ENCODE measurements at places on chromosomes 3 and 15.

- DNase-seq = no peak
Observed at GRCh38 chr3:147688868-147689267, 279.7 kb downstream of the ZIC1 start.

DNA sequence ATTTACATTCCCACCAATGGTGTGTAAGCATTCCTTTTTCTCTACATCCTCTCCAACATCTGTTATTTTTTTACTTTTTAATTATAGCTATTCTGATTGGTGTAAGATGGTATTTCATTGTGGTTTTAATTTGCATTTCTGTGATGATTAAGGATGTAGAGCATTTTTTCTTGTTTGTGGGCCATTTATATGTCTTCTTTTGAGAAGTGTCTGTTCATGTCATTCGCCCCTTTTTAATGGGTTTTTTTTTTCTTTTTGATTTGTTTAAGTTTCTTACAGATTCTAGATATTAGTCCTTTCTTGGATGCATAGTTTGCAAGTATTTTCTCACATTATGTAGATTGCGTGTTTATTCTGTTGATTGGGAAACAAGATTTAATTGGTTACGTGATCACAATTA is 14.2 kb downstream of the RAP2B start:
- no peak for DNase-seq

DNA sequence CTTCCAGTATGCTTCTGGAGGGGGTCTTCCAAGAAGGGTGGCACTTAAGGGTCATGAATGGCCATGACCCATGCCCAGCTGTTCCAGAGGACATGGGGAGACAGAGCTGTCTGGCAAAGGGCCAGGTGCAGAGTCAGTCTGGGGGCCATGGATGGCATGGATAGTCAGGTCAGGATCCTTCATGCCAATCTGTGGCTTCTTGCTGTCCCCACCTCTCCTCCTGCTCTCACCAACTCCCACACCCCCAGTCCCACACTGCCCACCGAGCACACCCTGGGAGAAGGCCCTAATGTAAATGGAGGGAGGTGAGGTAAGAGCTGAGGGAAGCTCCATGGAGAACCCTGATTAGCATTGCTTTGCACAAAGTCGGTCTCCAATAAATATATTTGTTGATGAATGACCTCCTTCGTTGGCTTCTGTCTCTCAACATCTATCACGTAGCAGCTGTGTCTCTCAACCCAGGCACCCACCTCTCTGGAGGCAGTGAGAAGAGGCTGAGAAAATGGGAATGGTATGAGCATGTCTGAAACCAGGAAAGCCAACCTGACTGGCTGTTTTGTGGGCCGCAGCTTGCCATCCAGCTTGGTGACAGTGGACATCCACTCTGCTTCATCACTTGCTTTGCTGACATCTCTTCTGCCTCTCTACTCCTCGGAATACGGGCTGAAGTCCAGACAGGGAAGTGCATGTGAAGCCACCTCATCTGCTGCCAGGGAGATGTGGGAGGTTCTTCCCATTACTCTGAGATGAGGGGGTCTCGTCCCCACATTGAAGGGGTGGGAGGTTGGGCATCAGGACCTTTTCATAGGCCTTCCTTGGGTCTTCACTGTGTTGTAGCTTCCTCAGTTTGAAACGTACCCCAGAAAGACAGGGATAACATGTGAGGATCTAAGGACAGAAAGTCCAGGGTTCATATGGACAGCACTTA is 37.7 kb upstream of the RAB6B start:
- no peak for DNase-seq

- no peak for DNase-seq
Observed at GRCh38 chr15:47296881-47297280, 420.4 kb upstream of the SEMA6D start.

GRCh38 chr3:31709005-31709404 is 176.3 kb downstream of the STT3B start:
- no peak for DNase-seq

DNA sequence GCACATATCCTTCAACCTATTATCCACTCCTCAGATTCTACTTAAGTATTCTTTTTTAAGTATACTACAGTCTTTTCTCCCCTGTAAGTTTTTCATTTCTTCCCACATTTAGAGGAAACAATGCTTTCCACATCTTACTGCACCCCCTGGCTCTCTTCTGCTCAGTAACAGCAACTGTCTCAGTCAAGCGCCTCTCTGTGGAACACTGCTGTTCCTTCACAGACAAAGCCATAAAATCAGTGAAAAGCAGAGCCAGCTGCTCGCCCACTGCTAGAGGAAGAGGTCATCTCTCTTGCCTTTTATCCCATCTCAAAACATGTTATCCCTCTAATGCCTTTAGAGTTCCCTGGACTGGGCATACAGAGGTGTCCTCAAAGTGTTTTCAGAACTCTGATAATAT is 24.8 kb downstream of the SERP1 start:
- no peak for DNase-seq

DNA sequence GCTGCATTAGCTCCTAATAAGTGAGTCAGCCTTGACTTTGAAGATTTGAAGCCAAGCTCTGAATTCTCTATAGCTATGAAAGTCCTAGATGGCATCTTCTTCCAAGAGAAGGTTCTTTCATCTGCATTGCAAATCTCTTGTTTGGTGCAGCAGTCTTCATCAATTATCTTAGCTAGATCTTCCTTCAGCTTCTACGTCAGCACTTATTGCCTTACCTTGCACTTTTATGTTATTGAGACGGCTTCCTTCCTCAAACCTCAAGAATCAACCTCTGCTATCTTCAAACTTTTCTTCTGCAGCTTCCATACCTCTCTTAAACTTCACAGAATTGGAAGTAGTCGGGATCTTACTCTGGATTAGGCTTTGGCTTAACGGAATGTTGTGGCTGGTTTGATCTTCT is 167.6 kb downstream of the SCAPER start:
- DNase-seq = no peak

- DNase-seq = no peak
Observed at GRCh38 chr3:127785711-127786265, 36.5 kb downstream of the MGLL start.

GRCh38 chr15:69493406-69493805 is 40.8 kb downstream of the RPLP1 start:
- DNase-seq = no peak

DNA sequence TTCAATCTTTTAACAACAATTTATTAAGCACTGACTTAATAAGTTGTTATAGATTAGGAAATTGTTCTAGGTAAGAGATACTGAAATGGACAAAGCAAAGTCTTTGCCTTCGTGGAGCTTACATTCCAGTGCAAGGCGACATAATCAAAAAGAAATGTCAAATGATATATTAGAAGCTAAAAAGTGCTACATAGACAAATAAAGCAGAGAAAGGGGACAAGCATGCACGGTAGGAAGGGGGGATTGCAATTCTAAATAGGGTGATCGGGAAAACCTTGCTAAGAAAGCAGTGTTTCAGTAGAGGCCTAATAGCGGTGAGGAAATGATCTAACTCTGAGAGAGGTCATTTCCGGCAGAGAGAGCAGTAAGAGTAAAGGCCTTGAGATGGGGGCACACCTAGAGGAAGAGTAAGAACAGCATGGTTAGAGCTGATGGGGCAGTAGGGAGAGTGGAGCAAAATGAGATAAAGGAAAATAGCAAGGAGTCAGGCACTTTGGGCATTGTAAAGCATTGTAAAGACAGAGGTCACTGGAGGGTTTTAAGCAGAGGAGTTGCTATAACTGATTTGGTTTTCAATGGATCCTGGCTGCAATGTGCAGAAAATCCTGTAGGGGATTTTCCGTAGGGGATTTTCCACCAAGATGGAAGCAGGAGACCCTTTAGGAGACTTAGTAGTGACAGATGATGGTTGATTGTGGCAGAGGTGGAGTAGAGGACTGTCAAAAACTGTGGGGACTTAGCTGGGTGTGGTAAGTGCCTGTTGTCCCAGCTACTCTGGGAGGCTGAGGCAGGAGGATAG is 71.7 kb upstream of the CFAP20DC start:
- DNase-seq = no peak

DNA sequence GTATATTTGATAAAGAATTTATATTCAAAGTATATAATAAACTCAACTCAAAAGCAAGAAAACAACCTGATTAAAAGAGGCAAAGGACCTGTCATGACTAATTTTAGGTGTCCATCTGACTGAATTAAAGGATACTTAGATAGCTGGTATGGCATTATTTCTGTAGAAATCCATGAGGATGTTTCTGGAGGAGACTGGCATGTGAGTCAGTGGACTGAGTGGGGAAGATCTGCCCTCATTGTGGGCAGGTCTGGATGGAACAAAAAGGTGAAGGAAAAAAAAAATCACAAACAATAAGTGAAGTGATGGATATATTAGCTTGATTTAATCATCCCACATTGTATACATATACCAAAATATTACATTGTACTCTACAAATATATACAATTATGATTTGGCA is 16.6 kb downstream of the ANKRD28 start:
- no peak for DNase-seq

GRCh38 chr3:140899363-140899762 is 42.3 kb upstream of the SLC25A36 start:
- DNase-seq = no peak

DNA sequence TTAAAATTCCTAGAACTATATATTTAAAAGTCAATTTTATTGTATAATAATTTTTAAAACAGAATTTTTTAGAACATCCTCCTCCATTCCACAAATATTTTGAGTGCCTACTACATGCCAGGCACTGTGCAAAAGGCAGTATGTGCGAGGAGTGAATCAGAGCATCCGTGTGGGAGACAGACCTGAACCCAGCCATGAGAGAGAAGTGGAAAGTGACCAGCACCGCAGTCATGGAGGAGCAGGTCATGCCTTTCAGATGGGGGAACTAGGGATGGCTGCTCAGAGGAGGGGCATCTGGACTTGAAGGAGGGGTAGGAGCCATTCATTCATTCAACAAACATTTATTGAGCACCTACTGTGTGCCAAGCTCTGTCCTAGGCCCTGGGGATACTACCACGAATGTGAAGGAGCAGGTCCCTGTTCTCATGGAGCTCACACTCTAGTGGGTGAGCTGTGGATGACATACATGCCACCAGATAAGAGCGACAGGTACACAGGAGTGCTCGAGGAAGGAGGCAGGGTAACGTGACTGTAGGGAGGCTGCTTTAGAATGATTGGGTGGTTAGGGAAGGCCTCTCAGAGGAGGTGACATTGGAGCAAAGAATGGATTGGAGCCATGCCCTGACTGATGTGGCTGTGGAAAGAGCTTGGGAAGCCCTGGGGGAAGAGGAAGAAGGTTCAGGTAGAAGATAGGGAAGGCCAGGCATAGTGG is 3.1 kb upstream of the CHRNA3 start:
- DNase-seq = no peak

DNA sequence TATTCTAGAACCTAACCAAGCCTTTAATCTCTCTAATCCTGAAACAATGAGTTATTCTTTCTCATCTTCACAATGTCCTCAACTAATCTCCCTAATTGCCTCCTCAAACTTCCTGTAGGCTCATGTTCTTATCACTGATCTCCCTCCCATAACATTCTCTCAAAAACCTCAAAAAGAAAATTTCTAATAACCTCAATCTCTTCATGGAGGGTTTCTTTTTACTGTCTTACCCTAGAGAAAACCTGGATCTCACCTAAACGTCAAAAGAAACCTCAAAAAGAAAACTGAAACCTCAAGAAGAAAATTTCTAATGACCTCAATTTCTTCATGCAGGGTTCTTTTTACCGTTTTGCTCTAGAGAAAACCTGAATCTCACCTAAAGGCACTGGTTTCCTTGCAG is 150.2 kb downstream of the GSK3B start:
- no peak for DNase-seq

- DNase-seq = no peak
Observed at GRCh38 chr15:85760049-85760448, 34.7 kb downstream of the KLHL25 start.

DNA sequence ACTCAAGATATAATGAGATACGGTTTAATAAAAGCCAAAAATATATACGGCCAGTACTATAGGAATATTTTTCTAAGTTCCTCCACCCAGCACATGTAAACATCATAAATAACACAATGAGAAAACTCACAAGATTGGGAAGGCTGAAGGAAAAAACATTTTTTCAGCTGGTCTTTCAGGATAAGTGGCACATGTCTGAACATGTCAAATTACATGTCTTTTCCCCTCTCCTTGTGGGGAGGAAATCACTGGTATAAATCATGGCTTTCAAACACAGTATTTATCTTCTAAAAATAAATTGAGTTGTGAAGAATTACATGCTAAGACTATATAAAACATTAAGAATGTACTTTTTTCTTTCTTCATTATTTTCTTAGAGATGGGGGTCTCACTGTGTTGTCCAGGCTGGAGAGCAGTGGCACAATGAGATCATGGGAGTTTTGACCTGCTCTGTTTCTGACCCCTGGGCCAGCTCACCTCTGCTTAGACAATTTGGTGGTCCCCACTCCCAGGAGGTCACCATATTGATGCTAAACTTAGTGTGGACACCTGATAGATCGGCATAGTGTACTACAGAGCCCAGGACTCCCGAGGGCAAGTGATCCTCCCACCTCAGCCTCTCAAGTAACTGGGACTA is 32.8 kb downstream of the ETV5 start:
- no peak for DNase-seq

GRCh38 chr3:15220661-15221060 is 14.6 kb downstream of the CAPN7 start:
- no peak for DNase-seq

- no peak for DNase-seq
Observed at GRCh38 chr15:52427804-52428203, 100.9 kb downstream of the MYO5A start.

DNA sequence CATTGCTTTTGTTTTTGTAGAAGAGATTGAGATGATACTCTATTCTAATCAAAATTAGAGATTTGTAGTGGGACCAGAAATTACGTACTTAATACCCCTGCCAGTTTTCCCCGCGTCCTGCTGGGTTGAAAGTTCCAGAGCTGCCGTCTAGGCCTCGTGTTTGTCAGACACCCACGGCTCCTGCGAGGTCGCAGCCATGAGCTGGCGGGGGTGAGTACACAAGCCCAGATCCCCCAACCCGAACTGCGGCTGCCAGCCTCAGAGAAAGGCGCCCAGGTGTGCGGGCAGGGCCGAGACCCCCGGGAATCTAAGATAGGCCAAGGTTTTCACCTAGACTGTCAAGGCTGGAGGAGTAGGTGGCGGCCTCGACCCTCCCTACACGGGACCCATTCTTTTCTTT is 26.3 kb downstream of the GPR160 start:
- no peak for DNase-seq

GRCh38 chr3:180189310-180189648 is 152.5 kb upstream of the PEX5L start:
- DNase-seq = no peak

DNA sequence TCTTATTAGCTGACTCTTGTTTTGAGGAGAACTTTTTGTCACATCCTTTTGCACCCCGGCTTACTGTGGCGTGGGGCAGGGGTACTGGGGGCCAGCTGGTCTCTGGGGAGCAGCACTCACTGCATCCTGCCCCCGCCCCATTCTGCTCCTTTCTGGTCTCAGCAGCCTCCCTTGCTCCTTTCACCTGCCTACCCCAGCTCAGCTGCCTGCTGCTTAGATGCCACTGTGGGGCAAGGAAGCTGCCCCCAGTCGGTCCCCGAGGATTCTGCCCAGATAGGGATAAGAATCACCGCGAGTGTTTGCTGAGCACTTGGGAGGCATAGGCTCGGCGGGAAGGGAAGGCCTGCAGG is 32.0 kb downstream of the APBA2 start:
- no peak for DNase-seq

All from NCI-H2107 (cell line).